Ascending aorta (tissue), 2 donors: ENCODE measurements at places on chromosomes 2 and 18.

- no peak overlapping the region for H3K4me3 ChIP-seq
- DNase-seq: no peak
- H3K36me3 ChIP-seq: peaks cover 4% of the 10 kb centered on the region
- H3K27me3 ChIP-seq: no peaks in the 10 kb centered on the region
Observed at GRCh38 chr2:63009490-63009889, 41.1 kb upstream of the OTX1 start.

DNA sequence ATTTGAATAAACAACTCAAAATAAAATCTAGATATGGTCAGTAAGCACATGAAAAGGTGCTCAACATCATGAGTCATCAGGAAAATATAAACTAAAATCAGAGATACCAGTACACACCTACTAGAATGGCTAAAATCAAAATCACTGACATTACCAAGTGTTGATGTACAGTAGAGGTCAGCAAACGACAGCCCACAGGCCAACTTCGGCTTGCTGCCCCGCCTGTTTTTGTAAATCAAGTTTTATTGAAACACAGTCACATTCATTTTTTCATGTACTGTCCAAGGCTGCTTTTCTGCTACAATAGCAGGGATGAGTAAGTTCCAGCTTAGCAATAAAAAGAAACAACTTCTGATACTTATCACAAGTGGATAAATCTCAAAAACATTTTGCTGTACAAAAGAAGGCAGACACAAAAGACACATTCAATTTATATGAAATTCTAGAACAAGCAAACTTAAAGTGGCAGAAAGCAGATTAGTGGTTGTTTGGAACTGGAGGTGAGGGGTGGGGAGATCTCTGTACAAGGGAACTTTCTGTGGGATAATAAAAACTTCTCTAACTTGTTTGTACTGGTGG is 32.1 kb downstream of the TRAK2 start:
- H3K36me3 ChIP-seq: no peaks in the 10 kb centered on the region
- no peak overlapping the region for H3K27ac ChIP-seq
- no peak overlapping the region for H3K4me3 ChIP-seq
- peaks cover 32% of the 10 kb centered on the region for H3K4me1 ChIP-seq
- DNase-seq: no peak

- no peaks in the 10 kb centered on the region for H3K36me3 ChIP-seq
- no peaks in the 10 kb centered on the region for H3K27me3 ChIP-seq
- peaks cover 7% of the 10 kb centered on the region for H3K4me1 ChIP-seq
Observed at GRCh38 chr2:186612555-186613440, 22.9 kb downstream of the ITGAV start.

GRCh38 chr2:181036848-181037603 is 56.6 kb downstream of the UBE2E3 start:
- DNase-seq: no peak
- no peaks in the 10 kb centered on the region for H3K36me3 ChIP-seq
- H3K4me1 ChIP-seq: no peaks in the 10 kb centered on the region
- no peak overlapping the region for H3K4me3 ChIP-seq
- H3K27ac ChIP-seq: no peak overlapping the region
- H3K27me3 ChIP-seq: no peaks in the 10 kb centered on the region

GRCh38 chr2:3827673-3828575 is 124.5 kb downstream of the DCDC2C start:
- no peaks in the 10 kb centered on the region for H3K36me3 ChIP-seq
- no peak overlapping the region for H3K27ac ChIP-seq

DNA sequence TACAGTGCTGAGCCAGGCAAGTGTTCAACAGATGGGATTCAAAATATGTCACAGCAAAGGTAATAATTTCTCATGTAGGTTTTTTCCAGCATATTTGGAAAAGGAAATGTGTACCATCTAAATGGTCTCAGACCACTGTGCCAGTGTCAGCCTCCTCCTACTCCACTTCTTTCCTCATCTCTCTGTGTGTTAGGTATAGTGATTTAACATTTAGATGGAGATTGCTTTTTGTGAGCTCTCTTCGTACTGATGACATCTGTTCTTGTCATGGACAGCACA is 80.9 kb upstream of the TSPYL6 start:
- no peak for DNase-seq
- H3K4me3 ChIP-seq: no peak overlapping the region
- H3K27ac ChIP-seq: no peak overlapping the region
- no peaks in the 10 kb centered on the region for H3K27me3 ChIP-seq
- no peaks in the 10 kb centered on the region for H3K36me3 ChIP-seq

GRCh38 chr18:78981989-78982620 is 2.5 kb downstream of the SALL3 start:
- DNase-seq: no peak
- no peak overlapping the region for H3K27ac ChIP-seq
- no peaks in the 10 kb centered on the region for H3K36me3 ChIP-seq
- no peak overlapping the region for H3K4me3 ChIP-seq

DNA sequence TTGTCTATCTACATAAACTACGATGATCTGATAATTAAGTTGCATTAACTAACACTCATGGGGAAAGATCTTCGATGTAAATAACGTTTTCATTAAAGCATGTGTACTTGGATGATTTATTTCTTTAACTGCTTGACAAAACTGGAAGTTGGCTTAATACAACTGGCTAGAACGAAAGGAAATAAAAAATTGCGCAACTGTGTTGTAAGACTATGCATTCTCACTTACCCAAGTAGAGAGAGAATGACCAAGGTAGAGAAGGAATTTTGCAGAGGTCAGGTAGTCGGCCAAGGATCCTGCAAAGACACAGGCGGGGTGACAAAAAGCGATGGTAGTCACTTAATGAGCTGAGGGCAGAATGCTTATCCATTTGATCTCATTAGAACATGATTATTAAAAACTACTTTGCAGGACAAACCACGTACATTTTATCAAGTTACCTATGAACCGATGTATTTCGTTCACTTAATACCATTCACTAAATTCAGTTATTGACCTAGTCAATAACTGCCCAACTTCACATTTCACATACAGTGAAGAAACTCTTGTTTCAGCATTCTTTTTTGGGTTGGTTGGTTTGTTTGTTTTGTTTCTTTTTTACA is 900 bp downstream of the SLC40A1 start:
- DNase-seq: no peak
- H3K36me3 ChIP-seq: peaks cover 10% of the 10 kb centered on the region
- peak overlapping the region; percentile 90 for H3K27ac ChIP-seq
- H3K4me3 ChIP-seq: peak overlapping the region; percentile 92
- no peaks in the 10 kb centered on the region for H3K27me3 ChIP-seq
- peaks cover 25% of the 10 kb centered on the region for H3K4me1 ChIP-seq

GRCh38 chr2:96683307-96683706 is 40.7 kb downstream of the FER1L5 start:
- DNase-seq: no peak
- no peaks in the 10 kb centered on the region for H3K27me3 ChIP-seq
- H3K4me3 ChIP-seq: no peak overlapping the region
- H3K4me1 ChIP-seq: peaks cover 8% of the 10 kb centered on the region
- no peaks in the 10 kb centered on the region for H3K36me3 ChIP-seq

GRCh38 chr2:102770506-102770905 is 8.7 kb downstream of the TMEM182 start:
- no peaks in the 10 kb centered on the region for H3K27me3 ChIP-seq
- DNase-seq: no peak
- no peak overlapping the region for H3K4me3 ChIP-seq
- H3K36me3 ChIP-seq: no peaks in the 10 kb centered on the region
- no peaks in the 10 kb centered on the region for H3K4me1 ChIP-seq
- H3K27ac ChIP-seq: no peak overlapping the region

GRCh38 chr2:118386641-118387302 is 298.5 kb downstream of the INSIG2 start:
- H3K4me3 ChIP-seq: no peak overlapping the region
- DNase-seq: no peak
